ENCODE measurements at places on chromosomes 16 and 17. TPM values are rescaled to one million over a fixed set of nuclear protein-coding genes. Genes with fewer than 3 reads are reported as not detected.
A peak's percentile ranks its signal among the peaks of the same experiment; 100 is the strongest.

PRAC2 gene
- not detected for total RNA-seq

ZG16 gene
- total RNA-seq: not detected

CARD14 gene
- total RNA-seq: not detected

KRT9 gene
- not detected for total RNA-seq

ARHGDIA gene
- 756 TPM for total RNA-seq

ZSCAN10 gene
- 0.26 TPM for total RNA-seq

- peak; percentile 72 for DNase-seq
- H3K4me1 ChIP-seq: peaks cover 68% of the 10 kb centered on the region
Measured at GRCh38 chr17:1830288-1830687, 483 bp downstream of the RPA1 start.

GRCh38 chr16:88453217-88453531 is at the start of gene ZFPM1:
ZFPM1 (plus strand) TSS chr16:88453280; CDS start chr16:88453639, 359 bp downstream.
- peak within 1 kb of the TSS; percentile 91 for H3K27ac ChIP-seq
- peaks cover 4% of the 10 kb centered on the region for H3K27me3 ChIP-seq
- H3K4me3 ChIP-seq: peak within 1 kb of the TSS; percentile 90
- peaks cover 2% of the 10 kb centered on the region for H3K36me3 ChIP-seq
- peaks cover 28% of the 10 kb centered on the region for H3K4me1 ChIP-seq
- no peak for DNase-seq

DNA sequence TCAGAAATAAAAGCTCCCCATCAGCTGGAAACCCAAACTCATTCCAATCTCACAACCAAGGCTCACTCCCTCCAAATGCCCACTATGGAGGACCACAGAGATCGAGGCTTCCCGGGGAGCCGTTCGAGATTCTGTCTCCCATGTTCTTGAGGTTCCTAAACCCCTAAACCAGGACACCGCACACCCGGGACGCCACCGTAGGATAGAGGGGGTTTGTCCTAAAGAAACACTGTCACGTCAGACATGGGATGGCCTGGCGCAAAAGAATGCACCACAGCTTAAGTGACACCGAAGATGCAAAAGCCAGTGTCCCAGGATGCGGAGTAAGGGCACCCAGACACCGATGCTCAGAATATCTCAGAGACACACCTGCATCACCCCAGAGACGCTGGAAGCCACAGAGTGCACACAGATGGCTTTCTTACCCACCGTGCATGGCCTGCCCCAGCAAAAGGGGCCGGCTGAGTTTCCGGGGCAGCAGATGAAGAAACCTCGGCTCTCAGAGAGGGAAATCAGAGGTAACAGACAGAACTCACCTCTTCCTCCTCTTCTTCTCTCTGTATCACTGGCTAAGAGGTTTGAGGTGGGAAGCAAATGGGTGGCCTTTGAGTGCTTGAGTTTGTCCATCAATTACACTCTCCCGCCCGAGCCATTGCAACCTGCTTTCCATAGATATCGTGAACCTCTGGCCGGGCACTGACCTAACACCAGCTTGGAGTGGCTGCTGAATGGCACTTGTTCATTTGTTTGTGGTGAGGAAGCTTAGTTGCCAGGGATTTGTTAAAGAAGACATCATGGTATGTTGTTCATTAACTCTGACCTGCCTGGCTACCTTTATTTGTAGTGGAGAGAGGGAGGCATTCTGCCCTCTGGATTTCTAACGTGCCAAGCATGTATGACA is 65.1 kb upstream of the TNRC6C start:
- no peak overlapping the region for H3K4me3 ChIP-seq
- H3K4me1 ChIP-seq: peaks cover 17% of the 10 kb centered on the region
- peaks cover 8% of the 10 kb centered on the region for H3K27me3 ChIP-seq
- no peaks in the 10 kb centered on the region for H3K36me3 ChIP-seq
- H3K27ac ChIP-seq: no peak overlapping the region
- DNase-seq: peak; percentile 53

- no peaks in the 10 kb centered on the region for H3K36me3 ChIP-seq
- H3K27me3 ChIP-seq: peaks cover 5% of the 10 kb centered on the region
- no peak for DNase-seq
- no peak overlapping the region for H3K27ac ChIP-seq
- no peaks in the 10 kb centered on the region for H3K4me1 ChIP-seq
Measured at GRCh38 chr16:79665970-79666369, 65.4 kb upstream of the MAF start.

DNA sequence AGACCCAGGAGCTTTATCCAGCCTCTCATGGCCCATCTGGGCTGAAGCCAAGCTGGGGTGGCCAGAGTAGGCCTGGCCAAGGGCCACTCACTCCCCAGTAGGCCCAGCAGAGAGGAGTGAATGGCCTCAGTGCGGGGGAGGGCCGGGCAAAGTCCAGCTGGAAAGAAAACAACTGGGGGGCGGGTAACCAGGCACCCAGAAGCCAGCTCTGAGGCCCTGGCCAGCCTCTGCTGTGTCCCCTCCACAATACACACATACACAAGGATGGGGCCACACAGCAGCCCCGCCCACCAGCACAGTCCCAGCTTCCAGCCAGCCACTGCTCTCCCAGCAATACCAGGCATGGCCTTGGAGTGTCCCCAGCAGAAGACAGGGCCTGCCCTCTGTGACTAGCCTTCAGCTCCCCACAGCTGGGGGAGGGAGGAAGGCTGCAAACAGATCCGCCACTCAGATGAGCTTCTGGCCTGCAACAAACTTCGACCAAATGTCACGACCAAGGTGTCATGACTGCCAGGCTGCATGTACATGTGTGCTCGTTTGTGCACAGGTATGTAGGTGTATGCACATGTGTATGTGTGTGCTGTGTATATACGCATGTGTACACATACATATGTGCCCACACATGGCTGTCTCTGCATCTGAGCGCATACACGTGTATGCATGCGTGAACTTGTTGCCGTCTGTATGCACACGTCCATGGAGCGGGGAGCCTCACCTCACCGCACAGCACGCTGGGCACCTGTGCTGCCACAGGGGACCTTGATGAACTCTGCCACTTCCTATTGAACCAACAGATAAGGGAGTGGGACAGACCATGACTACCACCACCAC is 5.0 kb downstream of the CARHSP1 start:
- no peak overlapping the region for H3K4me3 ChIP-seq
- H3K4me1 ChIP-seq: peaks cover 44% of the 10 kb centered on the region
- DNase-seq: no peak
- peak overlapping the region; percentile 60 for H3K27ac ChIP-seq
- no peaks in the 10 kb centered on the region for H3K27me3 ChIP-seq

GRCh38 chr16:65668064-65668595 is 546.3 kb upstream of the CDH11 start:
- no peaks in the 10 kb centered on the region for H3K36me3 ChIP-seq
- H3K4me1 ChIP-seq: no peaks in the 10 kb centered on the region
- H3K4me3 ChIP-seq: no peak overlapping the region
- no peak overlapping the region for H3K27ac ChIP-seq
- no peaks in the 10 kb centered on the region for H3K27me3 ChIP-seq

DNA sequence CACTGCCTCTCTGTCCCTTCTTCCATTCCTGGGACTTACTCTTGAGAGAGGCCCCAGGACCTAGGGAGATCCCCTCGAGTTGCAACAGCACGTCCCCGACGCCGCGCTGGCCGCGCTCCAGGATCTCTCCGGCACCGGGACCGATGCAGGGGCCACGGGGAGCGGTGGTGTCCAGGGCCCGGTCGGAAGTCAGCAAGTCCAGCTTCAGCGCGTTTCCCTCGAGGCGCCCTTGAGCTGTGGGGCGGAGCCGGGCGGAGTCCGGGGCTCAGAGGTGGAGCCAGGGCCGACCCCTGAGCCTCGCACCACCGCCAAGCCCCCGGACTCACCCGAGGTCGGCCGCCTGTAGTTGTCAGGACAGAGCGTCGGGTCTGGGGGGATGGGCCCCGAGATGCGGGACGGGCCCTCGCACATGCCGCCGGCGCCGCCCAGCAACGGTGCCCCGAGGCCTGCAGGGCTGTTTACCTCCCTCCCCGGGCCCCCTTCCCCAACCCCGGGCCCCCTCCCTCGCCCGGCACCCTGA is 458 bp downstream of the ENKD1 start:
- peak overlapping the region; percentile 46 for H3K27ac ChIP-seq
- peak overlapping the region; percentile 72 for H3K4me3 ChIP-seq
- H3K27me3 ChIP-seq: no peaks in the 10 kb centered on the region

DNA sequence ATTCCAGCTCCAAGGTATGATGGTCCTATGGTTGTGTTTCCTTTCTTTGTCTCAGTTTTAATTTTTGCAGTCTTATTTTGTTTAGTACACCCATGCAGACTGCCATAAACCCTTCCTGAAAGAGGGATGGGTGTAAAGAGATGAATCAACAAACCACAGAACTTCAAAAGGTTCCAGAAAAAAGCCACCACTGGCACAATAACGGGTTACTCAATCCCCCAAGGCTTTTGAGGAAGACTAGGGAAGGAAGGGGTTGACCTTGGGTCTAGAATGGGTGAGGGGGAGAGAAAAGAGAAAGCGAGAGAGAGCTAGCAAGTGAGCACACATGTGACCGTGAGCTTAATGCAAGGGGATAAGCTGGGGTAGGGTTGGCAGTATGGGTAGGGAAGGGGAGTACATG is 168.1 kb downstream of the XYLT1 start:
- peaks cover 39% of the 10 kb centered on the region for H3K36me3 ChIP-seq
- DNase-seq: no peak

- no peaks in the 10 kb centered on the region for H3K27me3 ChIP-seq
- H3K36me3 ChIP-seq: peaks cover 61% of the 10 kb centered on the region
- no peak for DNase-seq
- peaks cover 46% of the 10 kb centered on the region for H3K4me1 ChIP-seq
- H3K27ac ChIP-seq: peak within 1 kb of the TSS; percentile 99
Measured at GRCh38 chr17:81859906-81860755, at the start of gene P4HB. P4HB (minus strand) TSS chr17:81860535; CDS start chr17:81860471, 64 bp downstream.

DNA sequence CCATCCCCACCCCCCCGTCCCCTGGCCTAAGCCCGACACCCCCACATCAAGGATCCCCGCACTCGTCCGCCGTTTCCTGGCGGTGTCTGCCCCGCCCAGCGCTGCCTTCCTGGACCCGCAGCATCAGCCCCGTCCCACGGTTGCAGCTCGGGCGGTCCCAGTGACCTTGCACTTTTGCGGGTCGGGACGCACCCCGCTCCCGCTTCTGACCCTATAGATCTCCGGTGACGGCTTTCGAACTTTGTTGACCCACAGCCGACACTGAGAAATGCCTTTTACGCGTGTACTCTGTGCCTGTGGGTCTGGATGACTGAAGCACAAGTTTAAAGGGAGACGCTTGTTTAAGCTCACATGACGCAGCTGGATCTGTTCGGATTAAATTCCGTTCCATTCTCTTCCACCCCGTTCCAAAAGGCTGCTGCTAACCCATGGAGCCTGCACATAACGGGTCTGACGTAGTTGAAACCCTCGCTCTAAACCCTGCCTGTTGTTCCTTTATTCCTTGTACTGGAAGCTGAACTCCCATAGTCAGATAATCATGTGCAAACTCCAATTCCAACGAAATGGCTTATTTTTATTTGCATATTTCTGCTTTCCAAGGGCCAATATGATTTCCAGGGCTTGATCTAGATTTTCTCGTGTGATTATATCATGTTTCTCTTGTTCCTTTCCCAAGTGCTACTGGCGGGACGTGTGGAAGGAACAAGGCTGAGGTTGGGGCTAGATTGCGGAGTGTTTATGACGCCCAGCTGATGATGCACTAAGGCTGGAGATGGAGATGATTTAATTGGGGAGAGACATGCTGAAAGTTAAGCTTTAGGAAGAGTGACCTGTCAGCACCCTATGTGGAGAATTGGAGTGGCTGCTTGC is 834 bp downstream of the FLYWCH1 start:
- H3K36me3 ChIP-seq: peaks cover 14% of the 10 kb centered on the region
- H3K27ac ChIP-seq: peak overlapping the region; percentile 83
- peak overlapping the region; percentile 88 for H3K4me3 ChIP-seq
- peak; percentile 46 for DNase-seq
- peaks cover 27% of the 10 kb centered on the region for H3K4me1 ChIP-seq

DNA sequence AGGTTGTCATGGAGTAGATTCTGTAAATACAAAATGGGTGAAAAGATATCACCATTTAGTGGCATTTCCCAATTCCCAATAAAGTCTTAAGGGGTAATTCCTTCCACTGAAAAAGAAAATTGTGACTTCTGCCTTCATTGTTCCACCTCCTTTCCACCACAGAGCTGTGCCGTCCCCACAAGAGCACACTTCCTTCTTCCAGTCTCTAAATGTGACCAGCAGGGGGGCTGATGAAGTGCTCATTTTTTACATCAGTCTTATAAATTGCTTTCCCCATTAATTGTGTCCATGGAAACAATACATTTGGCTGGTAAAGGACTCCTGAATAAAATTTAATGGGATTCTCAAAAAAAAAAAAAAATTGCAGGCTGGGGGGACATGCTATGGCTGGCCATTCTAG is 260.8 kb upstream of the PSMD7 start:
- no peaks in the 10 kb centered on the region for H3K4me1 ChIP-seq
- no peak overlapping the region for H3K27ac ChIP-seq
- peaks cover 3% of the 10 kb centered on the region for H3K27me3 ChIP-seq
- no peak for DNase-seq

GRCh38 chr16:8722025-8722348 is 47.6 kb downstream of the ABAT start:
- no peak overlapping the region for H3K27ac ChIP-seq
- H3K4me1 ChIP-seq: no peaks in the 10 kb centered on the region
- no peaks in the 10 kb centered on the region for H3K27me3 ChIP-seq
- H3K4me3 ChIP-seq: no peak overlapping the region
- no peak for DNase-seq
- H3K36me3 ChIP-seq: no peaks in the 10 kb centered on the region

DNA sequence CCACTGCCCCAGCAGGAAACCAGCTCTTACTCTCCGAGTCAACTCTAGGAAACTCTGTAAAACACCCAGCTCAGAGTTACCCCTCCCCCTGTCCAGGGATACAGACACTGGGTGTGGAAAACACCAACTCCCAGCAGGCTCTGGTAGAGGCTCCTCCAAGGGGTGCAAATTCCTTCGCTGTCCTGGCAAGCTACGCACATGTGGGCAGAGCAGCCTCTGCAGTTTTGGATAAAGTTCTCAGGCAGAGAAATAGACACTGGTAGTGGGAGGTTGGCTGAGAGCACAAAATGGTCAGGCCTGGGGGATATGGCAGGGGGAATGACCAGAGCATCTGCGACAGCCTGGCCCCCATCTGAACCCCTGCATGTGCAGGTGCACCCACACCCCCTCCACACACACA is 146.9 kb upstream of the SDK2 start:
- H3K36me3 ChIP-seq: no peaks in the 10 kb centered on the region
- H3K4me3 ChIP-seq: no peak overlapping the region
- DNase-seq: no peak
- H3K27me3 ChIP-seq: peaks cover 4% of the 10 kb centered on the region

GRCh38 chr17:64777415-64778239 is 115.5 kb upstream of the SMURF2 start:
- peaks cover 42% of the 10 kb centered on the region for H3K4me1 ChIP-seq
- H3K36me3 ChIP-seq: peaks cover 13% of the 10 kb centered on the region
- H3K27me3 ChIP-seq: no peaks in the 10 kb centered on the region

GRCh38 chr17:5120036-5120435 is 4.2 kb downstream of the USP6 start:
- H3K27me3 ChIP-seq: peaks cover 59% of the 10 kb centered on the region
- no peak for DNase-seq
- H3K27ac ChIP-seq: no peak overlapping the region
- H3K4me3 ChIP-seq: no peak overlapping the region
- peaks cover 3% of the 10 kb centered on the region for H3K36me3 ChIP-seq

DNA sequence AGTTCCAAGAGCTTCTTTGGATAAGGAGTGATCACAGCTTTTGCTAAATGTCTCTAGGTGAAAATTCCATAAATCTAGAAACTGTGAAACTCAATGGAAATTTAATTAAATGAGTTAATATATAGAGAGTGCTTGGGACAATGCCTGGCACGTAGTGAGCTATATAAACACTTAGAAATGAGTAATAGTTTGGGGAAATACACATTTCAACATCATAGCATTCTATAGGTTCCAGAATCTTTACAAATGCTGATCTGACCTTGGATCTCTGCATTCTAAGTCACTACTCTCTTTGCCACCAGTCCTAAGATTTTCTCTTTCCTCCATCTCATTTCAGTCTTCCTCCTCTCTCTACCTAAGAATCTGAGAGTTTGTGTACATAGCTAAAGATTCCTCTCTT is 175.6 kb downstream of the SOX9 start:
- no peaks in the 10 kb centered on the region for H3K4me1 ChIP-seq
- no peaks in the 10 kb centered on the region for H3K27me3 ChIP-seq
- DNase-seq: no peak
- H3K36me3 ChIP-seq: no peaks in the 10 kb centered on the region

All from activated CD8-positive, alpha-beta T cell treated with anti-CD3 and anti-CD28 coated beads, Interleukin-2, amount 10 ng/mL, durations not matched to agents 7 days and 5 days (primary cell).